HFFc6 (cell line): ENCODE measurements at places on chromosomes 4 and X.

DNA sequence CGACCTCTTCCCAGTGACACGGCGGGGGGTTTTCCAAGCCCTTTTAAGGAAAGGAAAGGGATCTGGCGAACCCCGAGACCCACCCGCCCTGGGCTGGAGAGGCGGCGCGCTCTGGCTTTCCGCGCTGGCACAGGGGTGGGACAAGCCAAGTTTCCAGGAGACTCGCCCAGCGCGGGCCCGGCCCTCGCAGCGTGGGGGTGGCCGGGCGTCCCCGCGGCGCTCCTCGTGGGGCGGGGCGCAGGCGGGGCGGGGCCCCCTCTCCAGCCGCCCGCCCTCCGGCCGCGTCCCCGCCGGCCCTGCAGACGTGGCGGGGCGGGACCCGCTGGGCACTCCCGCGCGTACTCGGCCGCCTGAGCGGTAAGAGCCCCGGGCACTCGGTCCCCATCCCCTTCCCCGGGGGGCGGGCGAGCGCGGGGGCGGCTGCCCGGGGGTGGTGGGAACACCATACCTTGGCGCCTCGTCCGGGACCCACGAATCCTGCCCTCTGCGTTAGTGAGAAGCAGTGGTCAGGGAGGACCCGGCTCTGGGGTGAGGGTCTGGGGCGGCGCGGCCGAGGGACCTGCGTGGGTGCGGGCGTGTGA is at the start of gene FAM114A1:
Gene FAM114A1, plus strand, starts transcription at position 329 of the 581 bp plus-strand sequence. CDS start 10,273 bp downstream, outside the sequence.
- DNase-seq = peak; percentile 48

GRCh38 chrX:109854096-109854495 is 121.0 kb upstream of the ACSL4 start:
- no peak for DNase-seq

DNA sequence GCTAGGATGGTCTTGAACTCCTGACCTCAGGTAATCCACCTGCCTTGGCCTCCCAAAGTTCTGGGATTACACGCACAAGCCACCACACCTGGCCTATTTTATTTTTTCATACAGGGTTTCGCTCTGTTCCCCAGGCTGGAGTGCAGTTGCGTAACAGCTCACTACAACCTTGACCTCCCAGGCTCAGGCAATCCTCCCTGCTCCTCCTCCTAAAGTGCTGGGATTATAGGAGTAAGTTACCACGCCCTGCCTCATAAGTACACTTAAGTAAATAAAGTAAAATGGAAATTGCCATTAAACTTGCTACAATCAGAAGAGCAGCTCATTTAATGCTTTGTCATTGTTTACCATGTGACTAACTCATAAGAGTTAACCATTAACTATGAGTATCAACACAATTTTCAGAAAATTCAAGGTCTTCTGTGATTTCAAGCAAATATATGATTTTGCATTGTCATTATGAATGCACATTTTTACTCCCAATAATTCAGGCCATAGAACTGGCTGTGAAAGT is 12.3 kb downstream of the UGDH start:
- peak; percentile 34 for DNase-seq

- DNase-seq = peak; percentile 10
These were observed 406.6 kb downstream of the PCDH10 start for GRCh38 chr4:133555671-133556070.

DNA sequence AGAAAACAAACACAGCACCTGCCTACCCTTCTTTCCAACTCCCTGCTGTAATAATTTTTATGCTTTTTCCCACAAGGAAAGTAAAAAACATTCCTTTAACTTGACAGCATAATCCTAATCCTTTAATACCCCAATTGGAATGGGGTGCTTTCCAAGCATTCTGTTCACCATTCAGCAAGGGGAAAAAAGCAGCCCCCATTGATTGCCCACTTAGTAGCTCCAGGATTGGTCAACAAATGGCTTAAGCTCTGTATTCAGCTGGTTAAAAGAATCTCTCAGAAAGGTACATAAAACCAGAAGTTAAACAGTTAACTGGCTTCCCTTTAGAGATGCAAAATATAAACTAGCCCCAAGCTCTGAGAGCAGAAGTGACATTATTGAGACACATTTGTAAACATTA is 194.8 kb upstream of the ATOH1 start:
- DNase-seq = no peak

GRCh38 chrX:149837639-149838038 is 43.3 kb upstream of the MAGEA8 start:
- no peak for DNase-seq

DNA sequence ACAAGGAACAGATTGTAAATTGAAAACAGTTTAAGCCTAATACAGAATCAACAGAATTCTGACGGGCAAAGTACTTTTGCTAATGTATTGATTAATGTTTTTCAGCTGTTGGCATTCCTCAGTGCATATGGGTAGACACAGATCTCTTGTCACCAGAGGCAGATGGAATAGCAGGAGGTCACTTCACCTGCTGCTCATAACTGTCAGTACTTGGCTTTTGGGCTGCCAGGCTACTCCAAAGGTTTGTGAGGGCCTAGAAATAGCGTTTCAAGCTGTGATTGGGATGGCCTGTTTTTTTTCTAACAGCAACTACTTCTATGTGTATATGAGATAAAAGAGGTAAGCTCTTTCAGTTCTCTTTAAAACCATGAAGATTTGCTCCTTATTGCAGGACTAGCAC is 307.5 kb upstream of the ANXA10 start:
- no peak for DNase-seq

- DNase-seq = no peak
These were observed 162.6 kb downstream of the PRR32 start for GRCh38 chrX:126982158-126982557.

- DNase-seq = peak; percentile 48
These were observed 55.1 kb downstream of the RAB40A start for GRCh38 chrX:103464072-103464773.

GRCh38 chr4:98222306-98222705 is 38.9 kb upstream of the RAP1GDS1 start:
- no peak for DNase-seq

DNA sequence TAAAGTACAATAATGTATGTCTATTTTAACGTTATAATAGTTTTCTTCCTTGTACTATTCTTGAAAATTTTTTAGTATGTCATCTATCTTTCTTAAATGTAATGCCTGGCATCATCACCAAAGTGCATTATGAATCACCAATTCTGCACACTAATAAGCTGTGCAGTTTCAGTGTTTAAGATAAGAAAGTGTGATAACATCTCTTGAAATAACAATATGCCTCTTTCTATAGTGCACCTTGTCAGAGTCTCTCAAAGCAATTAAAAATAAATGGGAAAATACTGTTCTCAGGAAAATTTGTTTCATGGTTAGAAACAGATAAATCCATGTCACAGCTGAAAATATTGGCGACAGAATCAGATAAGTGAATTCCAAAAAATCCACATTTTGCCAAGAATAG is 457.4 kb upstream of the PCDH10 start:
- DNase-seq = no peak

- DNase-seq = peak; percentile 21
These were observed 160.9 kb upstream of the GIMD1 start for GRCh38 chr4:106529348-106530023.

DNA sequence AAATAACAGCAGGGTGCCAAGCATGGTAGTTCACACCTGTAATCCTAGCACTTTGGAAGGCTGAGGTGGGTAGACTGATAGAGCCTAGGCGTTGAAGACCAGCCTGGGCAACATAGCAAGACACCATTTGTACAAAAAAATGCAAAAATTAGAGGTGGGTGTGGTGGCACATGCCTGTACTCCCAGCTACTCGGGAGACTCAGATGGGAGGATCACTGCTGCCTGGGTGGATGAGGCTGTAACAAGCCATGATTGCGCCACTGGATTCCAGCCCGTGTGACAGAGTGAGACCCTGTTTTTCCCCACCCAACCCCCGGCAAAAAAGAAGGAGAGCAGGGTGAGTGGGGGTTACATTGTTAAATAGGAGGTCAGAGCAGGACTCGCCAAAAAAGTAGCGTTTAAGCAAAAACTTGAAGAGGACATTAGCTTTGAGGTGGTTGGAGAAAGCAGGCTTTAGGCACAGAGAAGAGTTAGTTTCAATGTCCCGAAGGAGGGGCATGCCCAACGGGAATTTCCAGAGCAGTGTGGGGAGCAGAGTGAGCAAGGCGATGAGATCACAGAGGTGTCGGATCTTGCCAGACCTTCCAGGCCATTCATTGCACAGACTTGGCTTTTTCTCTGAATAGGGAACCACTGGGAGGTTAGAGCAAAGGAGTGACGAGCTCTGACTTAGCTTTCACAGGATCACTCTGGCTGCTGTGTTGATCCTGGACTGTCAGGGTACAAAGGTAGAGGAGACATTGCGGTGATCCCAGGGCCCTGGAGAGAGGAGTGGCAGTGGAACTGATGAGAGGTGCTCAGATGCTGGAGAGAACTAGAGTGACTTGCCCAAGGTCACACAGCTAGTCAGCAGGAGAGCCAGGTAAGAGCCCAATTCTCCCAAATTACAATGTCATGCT is 70.6 kb downstream of the TRAPPC11 start:
- DNase-seq = no peak
